ENCODE measurements at places on chromosomes 6 and 20.

GRCh38 chr6:136079701-136080565 lies 170.2 kb downstream of the MTFR2 start:
- H3K27me3 ChIP-seq: no peaks in the 10 kb centered on the region
- no peak overlapping the region for H3K27ac ChIP-seq
- H3K36me3 ChIP-seq: no peaks in the 10 kb centered on the region
- peaks cover 10% of the 10 kb centered on the region for H3K4me1 ChIP-seq

DNA sequence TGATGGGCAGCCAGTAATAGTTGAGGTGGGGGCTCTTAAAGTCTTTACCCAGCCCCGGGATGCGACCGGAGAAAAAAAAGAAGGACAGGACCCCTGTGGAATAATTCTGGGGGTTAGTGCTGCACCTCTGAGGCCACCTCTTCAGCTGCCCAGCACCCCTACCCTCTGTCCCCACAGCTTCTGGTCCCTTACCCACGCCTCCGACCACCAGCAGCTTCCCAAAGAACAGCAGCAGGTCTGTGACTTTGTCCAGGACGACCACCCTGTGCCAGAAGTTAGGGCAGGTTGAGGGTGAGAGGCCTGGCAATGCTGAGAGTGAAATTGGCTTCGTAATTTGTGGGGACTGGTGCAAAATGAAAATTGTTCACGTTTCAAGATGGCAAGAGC lies 2.2 kb upstream of the NEU1 start:
- H3K4me3 ChIP-seq: no peak overlapping the region
- H3K27me3 ChIP-seq: no peaks in the 10 kb centered on the region
- peaks cover 11% of the 10 kb centered on the region for H3K36me3 ChIP-seq
- H3K27ac ChIP-seq: no peak overlapping the region

DNA sequence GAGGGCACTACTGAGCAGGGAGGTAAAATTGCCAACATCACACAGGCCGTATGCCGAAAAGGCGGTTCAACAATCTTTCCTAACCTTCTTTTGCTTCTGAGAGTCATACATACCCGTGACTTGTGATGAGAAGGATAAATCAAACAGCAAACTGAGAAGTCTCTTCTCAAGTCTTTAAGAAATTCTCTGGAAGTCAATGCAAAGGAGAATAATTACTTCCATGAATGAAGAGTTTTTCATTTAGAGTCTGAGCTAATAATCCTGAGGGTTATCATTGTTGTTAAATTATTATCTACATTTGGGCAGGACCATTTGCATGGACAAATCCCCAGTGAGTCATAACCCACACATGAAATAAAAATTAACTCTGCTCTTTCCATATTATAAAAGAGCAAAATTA lies 22.4 kb upstream of the ILRUN start:
- H3K4me3 ChIP-seq: no peak overlapping the region
- H3K27me3 ChIP-seq: no peaks in the 10 kb centered on the region
- no peaks in the 10 kb centered on the region for H3K4me1 ChIP-seq
- H3K27ac ChIP-seq: no peak overlapping the region
- no peak for DNase-seq
- no peaks in the 10 kb centered on the region for H3K36me3 ChIP-seq

DNA sequence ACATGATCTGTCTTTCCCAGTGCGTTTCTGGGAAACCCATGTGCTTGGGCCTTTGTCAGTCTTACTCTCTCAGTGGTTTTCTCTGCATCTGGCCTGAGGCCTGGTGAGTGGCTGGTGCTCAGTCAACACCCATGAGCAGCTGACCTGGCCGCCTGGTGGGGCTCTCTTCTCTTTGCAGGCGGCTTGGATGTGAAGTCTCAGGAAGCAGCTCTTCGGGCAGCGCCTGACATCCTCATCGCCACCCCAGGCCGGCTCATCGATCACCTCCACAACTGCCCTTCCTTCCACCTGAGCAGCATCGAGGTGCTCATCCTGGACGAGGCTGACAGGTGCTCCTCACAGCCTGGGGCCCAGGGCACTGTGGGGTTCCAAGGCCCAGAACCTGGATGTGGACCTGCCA lies 10.8 kb downstream of the DDX27 start:
- H3K27ac ChIP-seq: no peak overlapping the region
- no peak for DNase-seq
- no peak overlapping the region for H3K4me3 ChIP-seq
- H3K4me1 ChIP-seq: no peaks in the 10 kb centered on the region

DNA sequence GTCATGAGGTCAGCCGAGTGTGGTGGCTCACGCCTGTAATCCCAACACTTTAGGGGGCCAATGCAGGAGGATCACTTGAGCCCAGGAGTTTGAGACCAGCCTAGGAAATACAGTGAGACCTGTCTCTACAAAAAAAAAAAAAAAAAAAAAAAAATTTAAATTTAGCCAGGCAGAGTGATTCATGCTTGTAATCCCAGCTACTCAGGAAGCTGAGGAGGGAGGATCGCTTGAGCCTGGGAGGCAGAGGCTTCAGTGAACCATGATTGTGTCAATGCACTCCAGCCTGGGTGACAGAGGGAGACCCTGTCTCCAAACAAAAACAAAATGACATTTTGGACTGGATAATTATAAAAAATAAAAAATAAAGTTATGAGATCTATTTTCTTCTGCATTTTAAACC lies 56.2 kb downstream of the ADGRF1 start:
- H3K27ac ChIP-seq: no peak overlapping the region
- no peak overlapping the region for H3K4me3 ChIP-seq
- peaks cover 15% of the 10 kb centered on the region for H3K4me1 ChIP-seq
- H3K36me3 ChIP-seq: no peaks in the 10 kb centered on the region
- no peaks in the 10 kb centered on the region for H3K27me3 ChIP-seq

GRCh38 chr6:17015144-17015543 lies 86.7 kb upstream of the STMND1 start:
- H3K4me3 ChIP-seq: no peak overlapping the region
- DNase-seq: no peak
- H3K36me3 ChIP-seq: no peaks in the 10 kb centered on the region

DNA sequence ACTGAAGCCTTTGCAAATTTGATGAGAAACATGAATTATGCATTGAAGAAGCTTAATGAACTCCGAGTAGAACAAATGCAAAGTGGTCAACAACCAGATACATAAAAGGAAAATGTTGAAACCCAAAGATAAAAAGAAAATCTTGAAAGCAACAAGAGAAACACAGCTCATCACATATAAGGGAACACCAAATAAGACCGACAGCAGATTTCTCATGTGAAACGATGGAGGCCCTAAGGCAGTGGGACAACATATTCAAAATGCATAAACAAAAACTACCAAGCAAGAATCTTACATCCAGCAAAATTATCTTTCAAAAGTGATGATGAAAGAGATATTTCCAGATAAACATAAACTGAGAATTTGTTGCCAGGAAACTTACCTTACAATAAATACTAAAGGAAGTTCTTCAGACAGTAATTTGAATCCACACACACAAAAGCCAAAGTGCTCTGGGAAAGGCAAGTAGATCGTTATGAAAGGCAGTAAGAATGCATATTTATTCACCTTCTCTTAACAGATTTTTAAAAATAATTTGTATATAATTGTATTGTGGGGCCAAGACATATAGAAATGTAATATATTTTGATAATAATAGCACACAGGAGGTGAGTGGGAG lies 22.5 kb downstream of the SLC52A3 start:
- no peak for DNase-seq
- no peak overlapping the region for H3K4me3 ChIP-seq
- no peaks in the 10 kb centered on the region for H3K36me3 ChIP-seq
- no peaks in the 10 kb centered on the region for H3K4me1 ChIP-seq
- peaks cover 3% of the 10 kb centered on the region for H3K27me3 ChIP-seq

- no peak overlapping the region for H3K27ac ChIP-seq
- no peak overlapping the region for H3K4me3 ChIP-seq
- peaks cover 29% of the 10 kb centered on the region for H3K27me3 ChIP-seq
- no peak for DNase-seq
- no peaks in the 10 kb centered on the region for H3K4me1 ChIP-seq
These were observed 150.5 kb upstream of the PRSS16 start for GRCh38 chr6:27096834-27097511.

DNA sequence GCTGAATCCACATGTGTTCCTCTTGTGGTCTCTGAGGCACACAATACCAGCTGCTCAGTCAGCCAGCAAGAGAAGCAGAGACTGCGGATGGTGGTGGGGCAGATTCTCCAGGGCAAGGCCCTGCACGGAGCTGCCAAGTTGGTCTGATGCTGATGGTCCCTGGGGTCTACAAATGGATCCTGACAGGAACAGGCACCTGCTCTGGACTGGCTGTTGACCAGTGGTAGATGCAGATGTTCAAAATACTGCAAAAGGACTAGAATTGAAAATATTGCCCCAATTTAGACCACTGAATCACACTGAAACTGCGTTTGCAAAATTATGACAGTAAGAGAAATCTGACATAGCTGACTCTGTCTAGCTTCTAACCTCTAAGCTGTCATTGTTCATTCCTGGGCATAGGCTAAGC lies 29.6 kb upstream of the TUBB2A start:
- no peaks in the 10 kb centered on the region for H3K27me3 ChIP-seq
- H3K36me3 ChIP-seq: no peaks in the 10 kb centered on the region

DNA sequence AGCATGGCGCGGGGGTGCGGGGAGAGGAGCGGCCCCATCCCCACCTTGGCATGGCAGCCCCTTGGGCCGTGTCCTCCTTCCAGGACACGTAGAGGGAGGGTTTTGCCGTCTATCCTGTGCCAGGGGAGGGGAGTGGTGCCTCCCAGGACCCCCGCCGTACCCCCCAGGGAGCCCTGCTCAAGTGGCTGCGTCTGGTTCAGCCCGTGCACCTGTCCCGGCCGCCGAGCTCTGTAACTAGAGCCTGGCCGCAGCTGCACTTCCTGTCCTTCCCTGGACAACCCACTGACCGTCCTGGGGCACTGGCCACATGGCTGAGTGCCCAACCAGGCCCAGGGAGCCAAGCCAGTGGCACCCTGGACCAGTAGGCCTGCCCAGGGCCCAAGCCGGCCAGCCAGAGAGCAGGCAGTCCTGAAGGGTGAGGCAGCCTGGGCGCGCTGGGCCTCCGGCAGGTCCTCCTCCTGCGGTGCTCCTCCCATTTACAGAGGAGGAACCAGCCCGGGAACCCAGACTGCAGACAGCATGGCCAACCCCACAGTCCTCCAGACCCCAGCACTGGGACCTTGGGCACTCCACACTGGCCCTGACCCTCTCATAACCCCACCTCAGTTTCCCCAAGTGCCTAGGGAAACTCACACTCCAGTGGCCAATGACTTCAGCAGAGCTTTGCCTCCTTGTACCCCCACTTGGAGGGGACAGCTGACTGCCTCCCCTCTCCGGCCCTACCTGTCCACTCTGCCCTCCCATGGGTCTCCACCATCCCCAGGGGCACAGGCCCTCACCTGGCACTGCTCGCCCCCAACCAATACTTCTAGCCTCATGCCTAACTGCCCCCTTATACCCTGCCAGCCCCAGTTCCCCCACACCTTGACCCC lies 8.7 kb downstream of the LAMA5 start:
- H3K27ac ChIP-seq: no peak overlapping the region
- DNase-seq: peak; percentile 88
- H3K36me3 ChIP-seq: peaks cover 4% of the 10 kb centered on the region
- H3K27me3 ChIP-seq: no peaks in the 10 kb centered on the region

GRCh38 chr20:46559685-46560440 lies 9.4 kb upstream of the OCSTAMP start:
- no peaks in the 10 kb centered on the region for H3K4me1 ChIP-seq
- H3K4me3 ChIP-seq: no peak overlapping the region
- H3K27me3 ChIP-seq: no peaks in the 10 kb centered on the region
- no peaks in the 10 kb centered on the region for H3K36me3 ChIP-seq

- no peak overlapping the region for H3K27ac ChIP-seq
- no peaks in the 10 kb centered on the region for H3K4me1 ChIP-seq
- no peaks in the 10 kb centered on the region for H3K27me3 ChIP-seq
- no peak for DNase-seq
- H3K36me3 ChIP-seq: peaks cover 83% of the 10 kb centered on the region
- no peak overlapping the region for H3K4me3 ChIP-seq
These were observed 27.7 kb upstream of the SLC22A1 start for GRCh38 chr6:160093946-160094345.

DNA sequence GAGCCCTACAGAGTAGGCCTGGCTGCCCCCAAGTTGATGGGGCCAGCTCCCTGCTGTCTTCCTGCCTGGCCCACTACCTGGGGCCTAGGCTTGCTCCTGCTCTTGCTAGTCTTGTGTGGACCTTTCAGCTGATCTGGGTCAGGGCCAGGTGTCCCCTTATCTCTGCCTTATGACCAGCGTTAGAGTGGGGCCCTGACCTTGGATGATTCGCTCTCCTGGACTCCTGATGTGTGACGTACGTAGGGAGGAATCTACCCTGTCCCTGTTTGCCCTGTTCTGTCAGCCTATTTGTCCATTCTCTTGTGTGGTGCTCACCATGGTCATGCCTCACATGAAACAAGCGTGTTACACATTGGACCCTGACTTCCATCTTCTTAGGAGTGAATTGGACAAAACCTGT lies 571.8 kb downstream of the QKI start:
- no peaks in the 10 kb centered on the region for H3K27me3 ChIP-seq
- peak; percentile 81 for DNase-seq
- H3K4me1 ChIP-seq: peaks cover 4% of the 10 kb centered on the region

- H3K4me1 ChIP-seq: peaks cover 15% of the 10 kb centered on the region
- no peaks in the 10 kb centered on the region for H3K27me3 ChIP-seq
- H3K27ac ChIP-seq: peak overlapping the region; percentile 1
- H3K36me3 ChIP-seq: no peaks in the 10 kb centered on the region
These were observed 87.3 kb upstream of the AKIRIN2 start for GRCh38 chr6:87789198-87789899.

GRCh38 chr20:61919239-61919638 lies 146.4 kb downstream of the TAF4 start:
- no peak overlapping the region for H3K27ac ChIP-seq
- H3K4me1 ChIP-seq: no peaks in the 10 kb centered on the region
- H3K4me3 ChIP-seq: no peak overlapping the region
- H3K27me3 ChIP-seq: no peaks in the 10 kb centered on the region

DNA sequence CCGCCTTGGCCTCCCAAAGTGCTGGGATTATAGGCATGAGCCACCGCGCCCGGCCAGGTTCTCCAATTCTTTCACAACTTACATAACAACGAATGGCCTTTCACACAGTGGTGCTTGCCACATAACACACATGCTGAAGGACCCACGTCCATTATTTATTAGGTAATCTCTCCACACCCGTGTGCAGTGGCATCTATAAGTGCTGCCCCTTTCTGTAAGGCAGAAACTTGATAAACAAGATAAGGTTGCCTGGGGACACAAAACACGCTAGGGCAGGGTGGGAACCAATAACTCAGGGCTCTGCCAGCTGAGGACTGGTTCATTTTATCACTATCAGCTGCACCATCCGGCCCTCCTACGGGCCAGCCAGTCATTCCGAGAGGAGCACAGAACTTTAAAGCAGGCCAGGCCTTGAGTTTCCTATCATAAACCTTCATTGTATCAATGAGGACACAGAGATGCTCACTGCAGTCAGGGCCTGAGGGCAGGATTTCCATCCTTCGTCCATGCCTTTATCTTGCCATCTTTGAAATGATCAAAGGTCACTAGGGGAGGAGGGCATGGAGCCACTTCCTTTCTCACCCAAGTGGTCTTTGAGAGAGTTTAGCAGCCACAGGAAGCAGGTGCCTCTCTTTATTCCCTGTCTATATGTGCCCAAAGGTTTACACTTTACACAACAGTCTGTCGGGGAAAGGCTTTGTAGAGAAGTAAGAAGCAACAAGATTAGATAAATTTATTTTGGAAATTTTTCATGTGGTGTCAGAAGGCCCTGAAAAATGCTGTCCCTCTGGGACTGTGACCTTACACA lies 37.6 kb downstream of the GPLD1 start:
- no peak overlapping the region for H3K4me3 ChIP-seq
- H3K4me1 ChIP-seq: no peaks in the 10 kb centered on the region
- no peaks in the 10 kb centered on the region for H3K27me3 ChIP-seq
- no peak for DNase-seq
- H3K36me3 ChIP-seq: no peaks in the 10 kb centered on the region
- H3K27ac ChIP-seq: no peak overlapping the region

- H3K36me3 ChIP-seq: no peaks in the 10 kb centered on the region
- peak; percentile 60 for DNase-seq
- peaks cover 16% of the 10 kb centered on the region for H3K4me1 ChIP-seq
- no peak overlapping the region for H3K27ac ChIP-seq
- H3K27me3 ChIP-seq: no peaks in the 10 kb centered on the region
These were observed 24.7 kb downstream of the TBC1D7 start for GRCh38 chr6:13303668-13304017.
